H1 (cell line): ENCODE measurements at places on chromosomes 16 and 17.
A peak's percentile ranks its signal among the peaks of the same experiment; 100 is the strongest.

GRCh38 chr16:79493911-79494310, 106.6 kb downstream of the MAF start:
- no peak for DNase-seq

DNA sequence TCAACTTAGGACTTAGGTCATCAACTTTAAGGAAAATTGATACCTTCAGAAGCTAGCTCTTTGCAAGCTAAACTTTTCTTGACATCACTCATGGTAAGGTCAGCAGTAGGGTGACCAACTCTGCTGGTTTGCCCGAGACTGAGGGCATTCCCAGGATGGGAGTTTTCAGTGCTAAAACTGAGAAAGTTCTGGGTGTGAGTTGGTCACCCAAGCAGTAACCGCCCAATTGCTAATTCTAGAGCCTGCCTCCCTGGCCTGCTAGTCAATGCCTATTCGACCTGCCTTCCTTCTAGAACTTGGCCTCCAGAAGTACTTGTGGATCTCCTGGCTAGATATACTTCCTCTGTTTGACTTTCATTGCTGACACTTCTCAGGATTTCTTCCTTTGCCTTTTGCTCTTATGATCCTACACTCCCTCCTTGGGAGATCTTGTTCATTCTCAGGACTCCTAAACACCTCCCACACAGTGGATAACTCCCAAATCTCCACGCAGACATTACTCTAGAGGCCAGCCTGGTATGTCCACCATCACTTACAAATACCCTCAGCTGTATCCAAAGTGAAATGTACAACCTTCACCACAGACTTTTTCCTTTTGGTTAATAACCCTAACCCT, 10.5 kb upstream of the MYO18A start:
- DNase-seq, result no peak

DNA sequence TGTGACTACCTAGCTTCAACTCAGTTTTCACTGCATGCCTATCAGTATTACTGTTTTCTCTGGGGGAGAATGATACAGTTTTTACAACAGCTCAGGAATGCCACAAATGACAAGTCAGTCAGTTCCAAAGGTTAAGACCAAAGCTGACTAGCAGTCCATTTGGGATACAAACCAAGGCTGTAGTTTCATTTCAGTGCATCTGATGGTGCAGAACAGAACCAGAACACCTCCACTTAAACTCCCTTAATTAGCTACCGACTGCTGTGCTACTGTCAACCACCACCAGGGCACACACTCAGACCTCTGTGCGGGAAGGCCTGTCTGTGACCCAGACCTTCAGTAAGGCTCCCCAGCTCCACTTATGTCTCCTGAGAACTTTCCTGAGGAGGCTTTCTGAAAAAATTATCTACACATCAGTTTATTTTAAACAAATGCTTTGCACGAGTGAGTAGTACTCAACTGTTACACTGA, 20.4 kb downstream of the NFE2L1 start:
- DNase-seq, result peak; percentile 62

- no peak for DNase-seq
These were observed 22.1 kb upstream of the GSG1L start for GRCh38 chr16:28085389-28086171.
